ENCODE measurements at places on chromosomes 6 and 20. TPM values are rescaled to one million over a fixed set of nuclear protein-coding genes. Genes with fewer than 3 reads are reported as not detected.

The MYH7B gene
- total RNA-seq, result 0.78 TPM

The FOXA2 gene
- not detected for total RNA-seq

The APOBEC2 gene
- 0.62 TPM for total RNA-seq

The NKX2-4 gene
- not detected for total RNA-seq

The PPP1R3D gene
- total RNA-seq, result 8.9 TPM

The PLAGL2 gene
- total RNA-seq, result 5.8 TPM

The TGM3 gene
- total RNA-seq, result 2.4 TPM

The GHRH gene
- total RNA-seq, result not detected

The ULBP3 gene
- 7.3 TPM for total RNA-seq

The SAMD5 gene
- total RNA-seq, result 0.93 TPM

The DEFB132 gene
- total RNA-seq, result not detected

The TINAG gene
- total RNA-seq, result not detected

The SLC35D3 gene
- total RNA-seq, result not detected

The CSNK2B gene
- 197 TPM for total RNA-seq

The PRSS16 gene
- 2.3 TPM for total RNA-seq

The ANKEF1 gene
- total RNA-seq, result 0.81 TPM

The POU3F2 gene
- not detected for total RNA-seq

The SPAG4 gene
- 3.1 TPM for total RNA-seq

The MRAP2 gene
- total RNA-seq, result 1.7 TPM

The C6orf132 gene
- total RNA-seq, result 12.1 TPM

The LY86 gene
- total RNA-seq, result 3.9 TPM

The ZBTB22 gene
- total RNA-seq, result 20.9 TPM

The TMEM217 gene
- not detected for total RNA-seq

The NOX3 gene
- total RNA-seq, result not detected

The C20orf204 gene
- total RNA-seq, result 0.58 TPM

The CST1 gene
- not detected for total RNA-seq

The JARID2 gene
- 6.8 TPM for total RNA-seq

The HLA-DOA gene
- total RNA-seq, result 4.4 TPM

The TREML2 gene
- total RNA-seq, result not detected

The GRM4 gene
- not detected for total RNA-seq

The PPP1R3G gene
- total RNA-seq, result 4.8 TPM

The F13A1 gene
- 28.8 TPM for total RNA-seq

The MROH8 gene
- 1.6 TPM for total RNA-seq

The SRMS gene
- not detected for total RNA-seq

The PLEKHG1 gene
- total RNA-seq, result 13.5 TPM

The PMEPA1 gene
- total RNA-seq, result 22.6 TPM

The CLPSL2 gene
- total RNA-seq, result not detected

The DACT2 gene
- total RNA-seq, result 0.54 TPM

The ADGRF5 gene
- 15.7 TPM for total RNA-seq

The LRRC1 gene
- total RNA-seq, result 28.3 TPM

The L3MBTL3 gene
- 4.4 TPM for total RNA-seq

The SOBP gene
- total RNA-seq, result 18.9 TPM

The VAPB gene
- total RNA-seq, result 34.9 TPM

The PKIB gene
- not detected for total RNA-seq

The SDCBP2 gene
- total RNA-seq, result 17.5 TPM

The FAM184A gene
- 12.4 TPM for total RNA-seq

The INSM1 gene
- total RNA-seq, result not detected

The HRH3 gene
- total RNA-seq, result not detected
